ENCODE measurements at places on chromosomes 2 and 18.

GRCh38 chr2:834233-834632 lies 116.4 kb upstream of the SNTG2 start:
- H3K27me3 ChIP-seq = peaks cover 17% of the 10 kb centered on the region
- H3K36me3 ChIP-seq = no peaks in the 10 kb centered on the region
- peaks cover 10% of the 10 kb centered on the region for H3K4me1 ChIP-seq
- no peak for DNase-seq
- peak overlapping the region; percentile 75 for H3K27ac ChIP-seq

DNA sequence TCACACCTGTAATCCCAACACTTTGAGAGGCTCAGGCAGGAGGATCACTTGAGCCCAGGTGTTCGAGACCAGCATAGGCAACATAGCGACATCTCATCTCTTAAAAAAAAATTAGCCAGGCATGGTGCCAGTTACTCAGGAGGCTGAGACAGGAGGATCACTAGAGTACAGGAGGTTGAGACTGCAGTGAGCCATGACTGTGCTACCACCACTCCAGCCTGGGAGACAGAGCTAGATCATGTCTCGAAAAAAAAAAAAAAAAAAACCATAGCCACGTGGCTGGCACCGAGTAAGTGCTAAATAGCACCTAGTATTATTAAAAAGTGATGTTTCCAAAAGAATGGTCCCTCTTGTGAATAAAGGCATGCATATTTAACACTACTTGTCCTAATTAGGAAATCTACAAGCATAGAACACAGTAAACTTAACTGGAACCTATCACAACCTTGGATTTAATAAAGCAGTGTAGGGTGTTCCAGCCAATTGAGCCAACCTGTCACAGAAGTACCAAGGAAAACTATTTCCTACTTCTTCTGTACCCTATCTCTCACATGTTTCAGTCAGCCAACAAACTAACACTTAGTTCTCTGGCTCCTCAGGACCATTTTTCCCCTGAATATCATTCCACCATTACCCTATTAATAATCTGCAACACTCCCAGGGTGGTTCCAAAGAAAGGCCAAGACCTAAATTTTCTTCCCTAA lies 8.8 kb downstream of the RAB1A start:
- peaks cover 35% of the 10 kb centered on the region for H3K36me3 ChIP-seq
- DNase-seq = no peak
- H3K27me3 ChIP-seq = no peaks in the 10 kb centered on the region
- H3K27ac ChIP-seq = no peak overlapping the region
- peaks cover 6% of the 10 kb centered on the region for H3K4me1 ChIP-seq

- no peak overlapping the region for H3K4me3 ChIP-seq
- no peaks in the 10 kb centered on the region for H3K27me3 ChIP-seq
- no peaks in the 10 kb centered on the region for H3K4me1 ChIP-seq
- DNase-seq = no peak
Observed at GRCh38 chr2:210839034-210839433, 282.6 kb downstream of the CPS1 start.

DNA sequence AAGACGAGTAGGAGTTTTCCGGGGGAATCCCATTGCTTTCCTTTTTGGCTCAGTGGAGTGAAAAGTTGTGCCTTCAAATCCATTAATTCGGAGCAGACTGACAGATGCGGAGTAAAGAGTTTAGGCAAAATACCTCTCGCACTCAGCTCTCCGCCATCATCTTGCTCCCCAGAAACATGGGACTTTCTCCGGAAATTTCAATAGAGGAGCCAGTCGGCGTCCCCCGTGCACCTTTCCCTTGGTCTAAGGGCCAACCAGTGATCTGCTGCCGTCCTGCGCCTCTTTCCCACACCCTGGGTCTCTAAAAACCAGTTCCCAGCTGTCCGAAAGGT lies 318 bp downstream of the TYW5 start:
- peak overlapping the region; percentile 99 for H3K4me3 ChIP-seq
- DNase-seq = no peak
- H3K4me1 ChIP-seq = peaks cover 52% of the 10 kb centered on the region
- H3K27ac ChIP-seq = peak overlapping the region; percentile 99

GRCh38 chr2:102018823-102019445 lies 27.2 kb downstream of the IL1R2 start:
- peaks cover 7% of the 10 kb centered on the region for H3K27me3 ChIP-seq
- no peak overlapping the region for H3K27ac ChIP-seq
- no peaks in the 10 kb centered on the region for H3K36me3 ChIP-seq
- DNase-seq = no peak

DNA sequence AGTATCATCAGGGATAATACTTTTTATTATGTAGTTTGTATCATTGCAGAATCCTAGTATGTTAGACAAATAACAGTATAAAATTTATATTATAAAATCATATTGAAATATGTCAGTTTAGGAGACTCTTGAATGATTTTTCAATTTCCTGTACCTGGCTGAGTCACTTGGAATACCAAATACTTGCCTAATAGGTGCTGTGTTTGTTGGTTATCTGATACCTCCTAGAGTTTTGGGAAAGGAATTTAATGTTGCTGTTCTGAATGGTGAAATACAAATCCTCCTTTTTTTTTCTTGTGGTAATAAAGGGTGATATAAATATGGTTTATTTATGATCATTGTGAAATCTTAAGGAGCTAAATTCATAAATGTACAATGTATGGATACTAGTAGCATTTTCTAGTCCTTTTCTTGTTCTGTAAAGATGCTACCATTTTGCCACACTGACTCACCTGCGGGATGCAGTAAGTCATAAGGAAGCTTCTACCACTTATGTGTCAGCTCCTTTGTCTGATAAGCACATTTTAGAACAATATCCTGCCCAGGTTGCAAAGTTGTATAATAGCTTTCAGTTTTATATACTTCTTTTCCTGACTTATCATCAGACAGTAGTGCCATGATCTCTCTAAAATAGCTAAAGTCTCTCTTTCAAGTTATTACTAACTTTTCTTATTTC lies 465.5 kb downstream of the XIRP2 start:
- H3K4me1 ChIP-seq = no peaks in the 10 kb centered on the region
- H3K27me3 ChIP-seq = no peaks in the 10 kb centered on the region

DNA sequence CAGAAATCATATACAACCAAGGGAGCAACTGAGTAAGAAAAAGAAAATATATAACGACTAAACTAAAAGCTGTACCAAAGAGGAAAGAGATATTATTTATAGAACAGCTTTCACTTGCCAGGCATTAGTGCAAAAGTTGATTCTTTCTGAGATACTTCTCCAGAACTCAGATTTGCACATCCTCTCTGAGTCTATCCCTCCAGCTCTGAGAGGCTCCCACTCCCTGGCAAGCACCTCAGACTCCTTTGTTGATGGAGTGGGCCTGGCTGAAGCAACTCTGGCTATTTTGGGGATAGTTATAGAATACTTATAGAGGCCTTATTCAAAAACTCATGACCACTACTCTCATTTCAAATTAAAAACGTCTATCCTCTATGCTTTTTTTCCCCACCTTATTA lies 501.6 kb upstream of the TNP1 start:
- H3K4me1 ChIP-seq = peaks cover 30% of the 10 kb centered on the region
- peaks cover 18% of the 10 kb centered on the region for H3K27me3 ChIP-seq
- H3K4me3 ChIP-seq = no peak overlapping the region
- no peak for DNase-seq
- no peak overlapping the region for H3K27ac ChIP-seq
- peaks cover 8% of the 10 kb centered on the region for H3K36me3 ChIP-seq

DNA sequence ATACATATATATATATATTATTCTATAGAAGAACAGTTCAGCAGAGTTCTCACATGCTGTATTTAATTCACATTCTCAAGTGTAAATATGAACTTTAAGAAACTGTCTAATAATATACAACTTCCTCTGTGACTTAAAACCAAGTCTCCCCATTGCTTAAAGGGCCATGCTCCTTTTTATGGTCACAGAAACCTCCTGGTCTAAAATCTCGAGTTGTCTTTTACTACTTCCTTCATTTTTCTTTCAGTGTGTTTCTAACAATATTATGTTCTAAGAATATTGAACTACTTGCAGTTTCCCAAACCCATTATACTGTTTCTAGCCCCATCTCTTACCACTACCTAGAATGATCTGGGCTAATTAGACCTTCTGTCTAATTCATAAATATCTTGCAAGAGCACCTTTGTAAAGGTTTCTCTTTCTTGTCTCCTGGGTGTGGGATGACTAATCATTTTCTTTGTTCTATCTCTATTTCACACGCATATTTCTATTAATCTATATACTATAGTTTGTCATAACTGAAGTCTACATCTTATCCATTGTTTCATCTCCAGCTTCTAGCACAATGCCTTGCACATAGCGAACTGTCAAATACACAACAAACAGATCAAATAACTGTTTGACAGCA lies 48.8 kb downstream of the ERBB4 start:
- H3K36me3 ChIP-seq = no peaks in the 10 kb centered on the region
- no peak overlapping the region for H3K4me3 ChIP-seq
- no peak for DNase-seq

- H3K27me3 ChIP-seq = no peaks in the 10 kb centered on the region
- DNase-seq = no peak
- peaks cover 40% of the 10 kb centered on the region for H3K4me1 ChIP-seq
- H3K4me3 ChIP-seq = no peak overlapping the region
- no peak overlapping the region for H3K27ac ChIP-seq
Observed at GRCh38 chr2:70726947-70727725, 40.9 kb downstream of the ADD2 start.

DNA sequence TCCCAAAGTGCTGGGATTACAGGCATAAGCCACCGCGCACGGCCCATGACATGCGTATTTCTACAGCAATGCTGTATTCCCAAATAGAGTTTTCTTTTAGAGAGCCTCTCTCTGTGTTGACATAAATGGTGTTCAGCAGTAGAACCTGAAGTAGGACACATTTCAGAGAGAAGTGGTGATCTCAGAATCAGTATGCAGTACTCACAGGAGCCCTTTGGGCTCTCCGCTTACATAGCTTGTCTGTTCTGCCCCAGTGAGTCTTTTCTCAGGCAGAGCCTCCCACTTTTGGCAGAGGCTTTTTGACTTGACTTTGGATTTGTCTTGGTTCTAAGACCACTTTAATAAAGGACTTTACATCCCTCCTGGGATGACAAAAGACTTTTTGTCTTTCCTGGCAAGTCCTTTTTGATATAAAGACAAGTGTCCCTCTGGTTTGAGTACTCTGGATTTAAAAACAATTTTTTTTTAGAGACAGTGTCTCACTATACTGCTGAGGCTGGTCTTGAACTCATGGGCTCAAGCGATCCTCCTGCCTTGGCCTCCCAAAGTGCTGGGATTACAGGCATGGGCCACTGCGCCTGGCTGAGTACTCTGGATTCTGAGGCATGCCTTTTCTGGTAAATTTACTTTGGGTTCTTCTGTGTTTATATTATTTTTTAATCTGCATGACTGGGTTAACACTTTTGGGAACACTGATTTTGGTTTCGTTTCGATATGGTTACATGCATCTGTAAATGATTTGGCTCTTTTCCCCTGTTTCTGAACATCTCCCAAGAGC lies 113.3 kb downstream of the SMAD2 start:
- peaks cover 23% of the 10 kb centered on the region for H3K36me3 ChIP-seq
- H3K4me3 ChIP-seq = no peak overlapping the region
- DNase-seq = no peak
- H3K27ac ChIP-seq = no peak overlapping the region
- peaks cover 14% of the 10 kb centered on the region for H3K4me1 ChIP-seq

DNA sequence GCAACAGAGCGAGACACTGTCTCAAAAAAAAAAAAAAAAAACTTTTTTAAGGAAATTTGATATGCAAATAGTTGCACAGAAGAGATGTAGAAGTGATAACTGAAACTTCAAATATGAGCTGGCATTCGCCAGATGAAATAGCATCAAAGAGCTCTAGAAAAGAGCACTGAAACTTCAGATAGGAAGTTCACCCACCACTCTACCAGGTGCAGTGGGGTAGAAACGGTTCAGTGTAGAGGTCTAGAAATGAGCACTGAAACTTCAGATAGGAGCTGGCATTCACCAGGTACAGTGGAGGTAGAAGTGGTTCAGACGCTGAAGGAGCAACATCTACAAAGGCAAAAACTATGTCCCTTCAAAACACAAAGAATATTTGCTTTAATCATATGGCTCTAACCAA lies 9.0 kb upstream of the ONECUT2 start:
- no peak for DNase-seq
- no peaks in the 10 kb centered on the region for H3K36me3 ChIP-seq
- no peak overlapping the region for H3K27ac ChIP-seq

DNA sequence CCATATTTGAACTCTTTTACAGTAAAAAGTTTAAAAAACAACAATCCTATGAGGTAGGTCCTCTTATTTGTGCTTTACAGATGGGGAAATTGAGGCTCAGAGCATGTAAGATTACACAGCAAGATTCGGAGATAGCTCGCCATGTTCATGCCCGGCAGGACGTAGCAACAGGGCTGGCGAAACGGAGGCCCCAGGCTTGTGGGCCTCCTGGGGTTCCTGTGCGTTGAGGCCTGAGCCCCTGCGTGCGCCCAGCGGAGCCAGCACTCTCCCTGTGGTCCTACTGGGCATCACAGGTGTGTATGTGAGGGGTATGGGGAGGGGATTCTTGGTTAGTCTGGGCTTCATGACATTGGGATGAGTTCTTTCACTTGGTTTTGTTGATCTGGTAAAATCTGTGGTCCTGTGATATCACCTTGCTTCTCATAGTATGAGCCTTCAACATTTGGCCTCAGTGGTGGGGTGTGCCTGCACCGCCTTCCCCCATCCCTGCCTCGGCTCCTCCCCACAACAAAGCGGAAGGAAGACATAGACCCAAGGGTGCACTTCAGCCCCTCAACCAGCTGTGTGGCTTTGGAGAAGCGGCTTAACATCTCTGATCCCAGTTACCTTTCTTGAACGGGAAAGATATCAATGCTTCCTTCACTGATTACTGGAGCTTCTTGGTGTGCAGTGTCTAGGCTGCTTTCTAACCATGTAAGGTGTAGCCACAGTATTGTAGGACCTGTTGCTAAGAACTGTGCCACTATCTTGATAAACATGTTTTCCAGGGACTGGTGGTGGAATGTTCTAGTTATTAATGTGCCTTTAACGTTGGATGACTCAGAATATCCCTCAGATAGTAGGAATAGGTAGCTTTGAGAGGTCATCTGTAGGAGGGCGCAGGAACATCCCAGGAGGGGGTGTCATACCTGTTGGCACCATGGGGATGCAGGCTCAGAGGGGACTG lies 37.2 kb downstream of the HPCAL1 start:
- H3K27ac ChIP-seq = no peak overlapping the region
- H3K27me3 ChIP-seq = peaks cover 11% of the 10 kb centered on the region
- H3K4me1 ChIP-seq = peaks cover 46% of the 10 kb centered on the region
- no peak overlapping the region for H3K4me3 ChIP-seq

DNA sequence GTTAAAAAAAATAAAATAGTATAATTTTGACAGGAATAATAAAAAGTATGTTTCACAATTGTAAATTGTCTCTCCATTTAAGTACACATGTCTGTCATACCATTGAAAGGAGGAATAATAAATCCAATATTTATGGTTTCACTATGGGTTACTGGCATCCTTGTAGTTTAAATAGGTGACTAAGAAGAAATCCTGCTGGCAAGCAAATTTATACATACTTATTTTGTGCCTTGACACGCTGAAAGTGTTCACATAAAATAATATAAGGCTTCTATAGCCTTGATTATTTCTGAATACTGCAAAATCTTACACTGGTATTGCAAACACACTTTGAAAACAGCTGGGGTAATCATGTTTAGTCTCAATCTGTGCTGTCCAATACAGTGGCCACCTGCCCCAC lies 138.3 kb upstream of the ETAA1 start:
- H3K4me3 ChIP-seq = no peak overlapping the region
- peaks cover 4% of the 10 kb centered on the region for H3K27me3 ChIP-seq
- H3K36me3 ChIP-seq = no peaks in the 10 kb centered on the region
- peaks cover 2% of the 10 kb centered on the region for H3K4me1 ChIP-seq

- H3K27me3 ChIP-seq = peaks cover 26% of the 10 kb centered on the region
- DNase-seq = no peak
- H3K4me1 ChIP-seq = peaks cover 37% of the 10 kb centered on the region
- H3K27ac ChIP-seq = no peak overlapping the region
- H3K4me3 ChIP-seq = no peak overlapping the region
Observed at GRCh38 chr2:239689985-239690384, 289.2 kb upstream of the HDAC4 start.

Data from nephron progenitor cell (in vitro differentiated cells).